ENCODE measurements at places on chromosomes 12 and 14.

- DNase-seq = no peak
Observed at GRCh38 chr14:74596741-74597450, 15.1 kb downstream of the LTBP2 start.

DNA sequence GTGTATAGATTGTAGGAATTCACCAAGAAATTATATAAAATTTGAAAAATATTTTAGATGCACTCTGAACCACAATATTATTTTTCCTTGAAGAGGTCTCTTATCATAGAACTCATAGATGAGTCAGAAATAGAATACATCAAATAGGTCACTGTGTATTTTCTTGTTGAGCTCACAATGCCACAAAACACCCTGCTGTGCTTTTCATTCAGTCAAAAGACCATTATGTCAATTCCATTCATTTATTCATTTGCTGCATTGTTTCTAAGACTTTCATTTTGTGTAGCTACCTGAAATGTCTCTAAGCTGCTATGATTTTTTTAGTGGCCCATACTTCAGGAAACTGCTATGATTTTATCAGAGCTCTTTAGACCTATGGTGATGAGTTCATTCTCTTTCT lies 231.9 kb upstream of the AVPR1A start:
- DNase-seq = no peak

GRCh38 chr12:122206111-122206881 lies 2.8 kb downstream of the B3GNT4 start:
- DNase-seq = no peak

- DNase-seq = no peak
Observed at GRCh38 chr12:73599268-73599667, 938.4 kb upstream of the ATXN7L3B start.

GRCh38 chr12:6532051-6532926 lies 2.0 kb upstream of the GAPDH start:
- DNase-seq = no peak

DNA sequence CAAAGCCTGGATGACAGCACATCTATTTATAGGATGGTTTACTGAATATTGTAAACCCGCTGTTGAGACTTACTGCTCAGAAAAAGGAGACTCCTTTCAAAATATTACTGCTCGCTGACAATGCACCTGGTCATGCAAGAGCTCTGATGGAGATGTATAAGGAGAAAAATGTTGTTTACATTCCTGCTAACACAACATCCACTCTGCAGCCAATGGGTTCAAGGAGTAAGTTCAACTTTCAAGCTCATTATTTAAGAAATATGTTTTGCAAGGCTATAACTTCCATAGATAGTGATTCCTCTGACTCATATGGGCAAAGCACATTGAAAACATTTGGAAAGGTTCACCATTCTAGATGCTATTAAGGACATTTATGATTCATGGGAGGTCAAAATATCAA lies 201.7 kb downstream of the SNAPC1 start:
- no peak for DNase-seq

DNA sequence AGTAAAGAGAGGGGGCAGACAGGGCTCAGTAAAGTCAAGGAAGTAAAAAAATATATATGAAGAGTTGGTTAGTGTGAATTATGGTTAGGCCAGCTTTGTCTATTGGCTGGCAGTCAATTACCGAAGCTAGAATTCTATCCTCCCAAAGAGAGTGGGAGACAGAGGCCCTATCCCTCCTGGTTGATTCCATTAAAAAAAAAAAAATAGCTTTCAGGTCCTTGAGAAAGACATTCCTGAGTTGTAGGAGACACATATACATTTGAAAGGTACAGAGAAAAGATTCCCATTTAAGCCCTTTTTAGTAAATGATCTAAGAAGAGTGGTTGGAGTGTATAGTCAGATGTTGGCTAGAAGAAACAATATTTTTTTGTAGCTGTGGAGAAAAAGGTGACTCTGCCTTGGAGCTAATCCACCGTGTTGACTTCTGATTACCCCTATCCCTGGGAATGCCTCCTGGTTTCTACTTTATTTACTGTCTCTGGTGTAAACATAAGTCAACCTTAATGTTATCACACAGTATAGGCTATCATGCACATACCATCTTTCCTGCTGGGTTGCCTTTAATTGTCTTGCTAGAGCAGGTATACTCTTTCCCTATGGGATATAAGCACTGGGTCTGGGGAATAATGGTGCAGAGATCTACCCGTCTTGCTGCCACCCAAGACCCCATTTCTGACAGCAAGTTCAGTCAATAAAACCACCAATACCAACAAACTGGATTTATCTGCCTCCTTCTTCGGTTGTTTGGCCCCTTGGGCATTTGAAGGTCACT lies 859.9 kb upstream of the ATXN7L3B start:
- no peak for DNase-seq

GRCh38 chr14:21860172-21860571 lies 186.6 kb upstream of the OR4E1 start:
- no peak for DNase-seq

DNA sequence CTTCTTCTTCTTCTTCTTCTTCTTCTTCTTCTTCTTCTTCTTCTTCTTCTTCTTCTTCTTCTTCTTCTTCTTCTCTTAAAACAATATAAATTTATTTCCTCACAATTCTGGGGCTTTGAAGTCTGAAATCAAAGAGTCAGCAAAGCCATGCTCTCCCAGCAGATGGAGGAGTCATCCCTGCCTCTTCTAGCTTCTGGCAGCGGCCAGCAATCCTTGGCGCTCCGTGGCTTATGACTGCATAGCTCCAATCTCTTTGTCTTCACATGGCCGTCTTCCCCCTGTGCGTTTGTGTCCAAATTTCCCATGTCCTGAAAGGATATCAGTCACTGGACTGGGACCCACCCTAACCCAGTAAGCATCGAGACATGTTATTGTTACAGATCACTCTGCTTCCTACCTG lies 22.9 kb downstream of the KCNA1 start:
- no peak for DNase-seq

DNA sequence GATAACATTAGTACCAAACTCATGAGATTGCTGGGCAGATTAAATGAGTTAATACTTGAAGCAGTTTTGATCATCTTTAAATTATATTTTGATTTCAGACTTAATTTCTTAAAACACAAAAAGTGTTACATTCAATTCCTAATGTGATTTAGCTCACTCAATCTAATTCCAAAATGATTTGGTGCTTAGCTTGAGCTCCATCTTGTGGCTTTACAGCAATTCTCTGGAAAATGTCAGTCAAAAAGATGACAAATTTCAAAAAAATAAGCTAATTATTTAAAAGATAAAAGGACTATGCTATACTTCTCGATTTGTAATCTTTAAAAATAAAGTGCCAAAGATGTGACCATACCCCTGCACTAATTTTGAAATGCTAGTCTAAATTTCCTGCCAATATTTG lies 10.1 kb downstream of the LLPH start:
- no peak for DNase-seq

GRCh38 chr14:67493092-67493717 lies 4.7 kb upstream of the TMEM229B start:
- no peak for DNase-seq

DNA sequence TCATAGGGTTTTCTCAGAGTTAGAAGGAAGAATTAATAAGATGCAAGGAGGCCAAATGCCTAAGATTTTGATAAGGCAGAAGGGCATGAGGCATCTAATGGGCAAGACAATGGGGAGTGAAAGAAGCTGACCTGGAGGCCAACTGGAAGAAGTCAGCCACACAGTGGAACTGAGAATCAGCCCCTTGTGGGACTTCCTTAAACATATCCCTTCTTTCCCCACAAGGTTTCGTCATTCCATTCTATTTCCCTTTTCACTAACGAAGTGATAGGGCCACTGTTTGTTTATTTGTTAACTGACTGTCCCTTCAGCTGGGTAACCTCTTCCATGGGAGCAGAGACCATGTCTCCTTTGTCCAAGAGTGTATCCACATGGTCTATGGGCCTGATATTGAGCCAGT lies 86.2 kb downstream of the HELB start:
- DNase-seq = no peak

GRCh38 chr12:115377779-115378178 lies 693.8 kb upstream of the TBX3 start:
- DNase-seq = no peak

DNA sequence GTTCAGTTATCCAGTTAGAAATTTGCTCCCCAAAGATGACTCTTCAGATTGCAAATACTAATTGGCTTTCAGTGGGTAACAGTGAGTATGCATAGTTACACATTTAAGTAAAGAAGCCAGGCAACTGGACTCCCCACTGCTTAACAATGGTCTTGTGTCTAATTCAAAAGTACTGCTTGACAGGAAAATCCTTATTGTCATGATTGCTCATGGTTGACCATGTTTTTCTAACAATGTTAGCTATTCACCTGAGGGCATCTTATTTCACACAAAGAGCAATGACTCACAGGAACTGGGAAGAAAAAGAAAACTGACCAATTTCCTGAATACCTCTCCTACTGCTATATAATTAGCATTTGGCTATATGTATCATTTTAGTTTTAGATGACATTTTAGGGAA lies 33.7 kb upstream of the ALG10B start:
- DNase-seq = no peak

DNA sequence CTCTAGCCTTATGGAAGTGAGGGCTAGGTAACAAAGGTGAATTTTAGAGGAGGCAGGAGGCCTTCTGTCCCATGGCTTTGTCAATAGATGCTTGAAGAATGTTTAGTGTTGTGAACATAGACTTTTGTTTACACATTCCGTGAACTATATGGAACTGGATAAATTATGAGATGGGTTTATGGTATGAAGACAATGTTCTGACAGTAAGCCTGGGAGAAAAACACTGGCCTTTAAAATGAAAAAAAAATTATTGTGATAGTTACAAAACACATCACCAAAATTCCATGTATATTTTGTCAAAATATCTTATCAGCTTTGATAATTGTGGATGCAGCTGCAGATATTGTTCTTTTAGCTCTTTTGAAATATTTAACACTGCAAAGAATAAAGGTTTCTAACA lies 251.5 kb upstream of the DCN start:
- DNase-seq = no peak

- DNase-seq = no peak
Observed at GRCh38 chr12:2654311-2654710, 140.5 kb upstream of the FKBP4 start.

DNA sequence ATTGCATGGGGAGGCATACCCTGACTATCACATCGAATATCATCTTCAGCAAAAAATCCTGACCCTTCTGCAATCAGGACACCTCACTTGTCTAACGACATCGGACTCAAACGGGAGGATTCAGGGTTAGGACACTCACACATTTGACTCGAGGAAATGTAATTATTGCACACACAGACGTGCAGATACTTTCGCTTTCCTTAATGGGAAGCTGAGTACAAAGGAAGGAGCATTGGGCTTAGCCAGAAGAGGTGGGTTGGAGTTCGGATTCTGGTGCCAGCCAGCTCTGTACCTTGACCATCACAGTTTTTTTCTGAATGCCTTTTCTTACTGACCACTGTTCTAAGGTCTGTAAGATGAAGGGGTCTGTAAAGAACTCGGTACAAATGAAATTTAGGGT lies 260.4 kb downstream of the GALC start:
- no peak for DNase-seq

GRCh38 chr14:91669867-91670266 lies 62.0 kb downstream of the CATSPERB start:
- DNase-seq = no peak

GRCh38 chr14:81350344-81351130 lies 49.6 kb downstream of the STON2 start:
- DNase-seq = no peak

DNA sequence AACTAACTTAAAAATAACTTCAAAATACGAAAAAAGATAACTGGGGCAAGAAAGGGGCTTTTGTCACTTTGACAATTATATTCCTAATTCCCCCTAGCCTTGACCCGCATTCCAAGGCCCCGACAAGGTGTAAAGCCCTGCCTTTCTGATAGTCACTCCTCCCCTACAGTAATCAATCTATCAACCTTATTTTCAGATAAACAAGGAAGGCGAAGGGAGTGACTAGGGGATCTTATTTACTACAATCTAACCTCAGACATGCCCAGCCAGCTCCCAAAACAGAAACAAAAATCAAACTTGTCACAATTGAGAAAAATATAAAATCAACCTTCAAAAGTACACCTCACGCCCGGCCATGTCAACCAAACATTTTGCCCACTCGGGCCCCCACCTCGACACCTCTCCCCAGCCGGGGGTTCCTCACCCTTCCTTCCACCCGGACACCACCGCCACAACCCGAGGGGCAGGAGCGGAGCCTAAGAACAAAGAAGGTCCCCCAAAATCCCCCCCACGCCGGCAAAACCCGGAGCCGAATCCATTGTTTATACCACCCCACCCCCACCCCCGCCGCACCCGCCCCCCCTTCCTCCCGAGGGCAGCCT lies 562 bp downstream of the ZFYVE1 start:
- no peak for DNase-seq

DNA sequence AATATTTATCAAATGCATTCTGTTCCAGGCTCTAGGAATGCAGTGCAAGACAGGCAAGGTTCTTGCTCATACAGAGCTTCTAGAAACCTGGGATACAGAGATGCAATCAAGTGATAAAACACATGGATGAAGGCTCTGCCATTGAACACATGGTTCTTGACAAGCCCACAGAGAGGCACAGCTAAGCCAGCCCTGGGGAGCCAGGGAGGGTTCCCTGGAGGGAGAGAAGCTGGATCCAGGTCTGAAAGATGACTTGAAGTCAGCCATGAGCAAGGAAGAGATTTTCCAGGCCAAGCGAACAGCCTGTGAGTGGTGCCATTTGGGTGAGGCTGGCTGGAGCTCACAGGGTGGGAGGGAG lies 66.2 kb downstream of the IRF2BPL start:
- no peak for DNase-seq

DNA sequence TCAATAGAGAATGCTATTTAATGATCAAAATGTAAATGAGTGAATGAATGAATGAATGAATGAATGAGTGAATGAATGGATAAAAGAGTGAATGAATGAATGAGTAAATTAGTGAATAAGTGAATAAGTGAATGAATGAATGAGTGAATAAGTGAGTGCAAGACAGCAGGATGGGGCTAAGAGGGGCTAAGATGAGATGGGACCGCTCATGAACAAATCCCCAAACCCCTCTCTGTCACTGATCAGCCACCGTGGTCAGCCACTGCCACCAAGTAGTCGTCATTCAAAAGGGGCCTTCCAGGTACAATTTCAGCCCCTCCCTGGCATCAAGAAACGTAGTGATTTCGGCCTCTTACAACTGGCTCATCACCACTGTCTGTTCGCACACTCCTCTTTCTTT lies 79.2 kb downstream of the BCL11B start:
- DNase-seq = no peak

All from stimulated activated CD8-positive, alpha-beta memory T cell treated with anti-CD3 and anti-CD28 coated beads, Interleukin-4, amount 100 ng/mL, for 1 hour (primary cell).